GM13976 (cell line): ENCODE measurements at places on chromosomes 4 and X.

- DNase-seq, result no peak
Observed at GRCh38 chr4:123972031-123972430, 575.4 kb downstream of the SPRY1 start.

DNA sequence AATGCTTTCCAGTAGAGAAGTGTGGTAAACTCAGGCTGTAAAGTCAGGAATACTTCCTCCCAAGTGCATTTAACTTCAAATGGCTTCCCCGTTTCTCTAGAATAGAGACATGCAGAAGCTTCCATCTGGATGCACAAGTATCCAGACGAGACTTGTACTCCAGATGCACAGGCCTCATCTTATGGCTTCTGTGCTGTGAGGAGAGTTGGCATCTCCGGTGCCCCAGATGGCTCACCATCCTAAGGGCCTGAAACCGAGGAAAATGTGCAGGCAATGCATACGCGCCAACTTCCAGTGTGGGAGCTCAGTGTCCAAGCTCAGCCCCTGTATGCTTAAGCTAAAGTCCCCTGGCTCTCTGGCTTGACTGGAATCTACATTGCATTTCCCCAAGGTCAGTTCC, 184.0 kb upstream of the TBL1X start:
- no peak for DNase-seq

- no peak for DNase-seq
Observed at GRCh38 chr4:15495621-15496020, 25.9 kb downstream of the CC2D2A start.

DNA sequence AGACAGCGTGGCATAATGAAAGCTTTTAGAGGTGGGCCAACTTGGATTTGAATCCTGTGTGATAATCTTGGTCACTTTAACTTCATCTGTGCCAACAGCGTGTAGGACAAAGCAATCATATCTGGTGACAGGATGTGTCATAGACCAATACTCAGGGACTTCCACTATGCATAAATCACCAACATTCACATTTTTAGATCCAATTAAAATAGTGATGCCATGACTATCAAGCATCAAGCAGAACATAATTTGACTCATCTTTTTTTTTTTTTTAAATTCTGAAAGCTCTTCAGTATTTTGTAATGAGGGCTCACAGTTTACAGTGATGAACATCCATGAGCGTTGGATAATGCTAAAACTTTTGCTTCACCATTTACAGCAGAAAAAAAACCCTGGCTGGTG, 27.3 kb upstream of the RAPGEF2 start:
- DNase-seq, result no peak

DNA sequence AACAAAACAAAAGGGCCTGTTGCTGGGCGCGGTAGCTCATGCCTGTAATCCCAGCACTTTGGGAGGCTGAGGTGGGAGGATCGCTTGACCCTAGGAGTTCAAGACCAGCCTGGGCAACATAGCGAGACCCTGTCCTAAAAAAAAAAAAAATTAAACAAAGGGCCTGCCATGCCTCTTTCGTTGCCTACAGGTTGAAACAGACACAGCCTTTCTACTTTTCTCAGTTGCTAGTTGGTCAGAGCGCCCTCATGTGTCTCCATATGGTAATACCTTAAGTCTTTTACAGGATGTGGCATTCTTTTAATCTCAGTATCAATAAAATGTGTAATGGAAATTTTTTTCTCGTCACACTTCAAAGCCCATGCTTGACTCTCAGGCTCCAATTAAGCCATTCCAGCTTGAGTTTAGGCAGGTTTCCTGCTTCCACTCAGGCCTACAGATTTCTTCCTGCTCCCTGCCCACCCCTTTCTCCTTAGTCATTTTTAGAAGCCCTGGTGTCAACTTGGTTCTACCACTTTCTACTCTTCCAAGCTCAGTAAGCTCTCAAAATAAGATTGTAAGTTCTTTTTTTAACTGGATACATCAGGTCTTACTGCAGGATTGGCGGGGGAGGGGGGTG, 4.6 kb upstream of the SOWAHD start:
- DNase-seq, result peak; percentile 48

DNA sequence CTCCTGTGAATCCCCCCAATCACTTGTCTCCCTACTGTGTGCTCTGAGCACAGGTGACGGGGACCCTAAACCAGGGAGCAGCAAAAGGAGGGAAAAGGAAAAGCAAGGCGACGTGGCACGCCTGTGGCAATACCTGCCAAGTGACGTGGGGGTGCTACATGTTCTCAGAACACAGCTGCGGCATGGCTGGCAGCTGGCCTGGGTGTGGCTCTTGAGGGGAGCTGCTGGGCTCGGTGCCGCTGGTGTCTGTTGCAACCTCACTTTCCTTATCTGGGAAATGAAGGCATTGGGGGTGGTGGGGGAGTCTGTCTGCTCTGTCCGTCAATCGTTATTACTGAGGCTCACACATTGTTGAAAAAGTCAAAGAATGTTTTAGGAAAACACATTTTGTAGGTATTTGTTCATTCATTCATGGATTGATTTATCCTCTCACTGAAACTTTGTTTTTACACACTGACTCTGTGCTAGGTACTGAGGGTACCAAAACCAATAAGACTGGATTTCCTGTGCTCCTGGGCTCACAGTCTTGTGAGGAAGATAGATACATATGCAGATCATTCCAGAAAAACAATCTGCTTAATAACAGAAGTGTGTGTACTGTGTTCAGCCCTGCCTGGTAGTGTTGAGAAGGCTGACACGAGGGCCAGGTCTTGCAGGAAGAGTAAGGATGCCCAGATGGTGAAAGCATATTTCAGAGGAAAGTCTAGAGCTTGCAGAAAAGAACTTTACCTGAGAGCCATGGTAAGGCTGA, 217.6 kb downstream of the PTTG2 start:
- DNase-seq, result no peak

GRCh38 chr4:148854203-148854602, 412.0 kb upstream of the NR3C2 start:
- no peak for DNase-seq

DNA sequence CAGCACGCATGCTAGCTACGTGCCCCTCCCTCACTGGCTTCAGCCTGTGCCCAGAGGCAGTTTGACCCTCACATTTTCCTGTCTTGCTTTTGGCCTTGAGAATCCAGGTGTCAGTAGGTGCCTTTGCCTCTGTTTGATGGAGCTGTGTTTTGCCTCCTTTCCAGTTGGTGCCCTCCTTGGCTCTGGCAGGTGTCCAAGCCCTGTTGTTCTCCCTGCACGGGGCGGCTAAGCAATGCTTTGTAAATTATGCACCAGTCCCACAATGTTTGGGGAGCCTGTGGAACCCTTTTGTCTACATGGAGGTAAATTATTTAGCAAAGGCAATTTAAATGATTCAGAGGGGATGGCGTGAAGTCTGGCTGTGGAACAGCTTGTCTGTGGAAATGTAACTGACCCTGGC, 202.9 kb upstream of the BOD1L1 start:
- DNase-seq, result no peak

GRCh38 chr4:188450571-188450970, 311.3 kb downstream of the TRIML1 start:
- no peak for DNase-seq

DNA sequence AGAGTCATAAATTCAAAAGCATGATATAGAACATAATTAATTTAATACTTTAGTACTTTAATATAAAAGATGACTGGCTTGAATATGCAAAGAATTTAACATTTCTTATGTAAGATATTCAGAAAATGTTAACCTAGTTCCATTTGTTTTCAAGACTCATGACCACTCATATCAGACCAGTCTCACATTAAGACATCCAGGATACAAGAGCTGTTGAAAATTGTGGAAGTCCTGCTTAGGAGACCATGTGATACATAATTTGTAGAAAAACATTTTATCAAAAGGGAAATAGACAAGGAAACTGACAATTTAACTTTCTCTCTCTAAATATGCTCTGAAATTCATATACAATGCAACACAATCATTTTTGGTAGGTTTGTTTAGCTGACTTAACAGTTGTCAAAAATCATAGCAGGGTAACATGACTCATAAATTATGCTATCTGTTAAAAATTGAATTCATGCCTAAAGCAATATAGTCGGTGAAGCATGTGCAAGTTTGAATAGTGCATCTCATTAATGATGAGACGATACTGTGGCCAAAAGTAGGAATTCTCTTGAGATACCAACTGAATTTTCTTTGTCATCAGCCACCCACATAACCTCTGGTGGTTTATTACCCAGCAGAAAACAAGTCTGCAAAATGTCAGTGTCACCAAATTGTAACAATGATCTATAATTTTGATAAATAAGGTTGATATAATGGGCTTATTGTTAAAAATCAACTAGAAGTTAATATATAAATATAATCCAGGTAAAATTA, 211.4 kb downstream of the GASK1B start:
- DNase-seq, result no peak

DNA sequence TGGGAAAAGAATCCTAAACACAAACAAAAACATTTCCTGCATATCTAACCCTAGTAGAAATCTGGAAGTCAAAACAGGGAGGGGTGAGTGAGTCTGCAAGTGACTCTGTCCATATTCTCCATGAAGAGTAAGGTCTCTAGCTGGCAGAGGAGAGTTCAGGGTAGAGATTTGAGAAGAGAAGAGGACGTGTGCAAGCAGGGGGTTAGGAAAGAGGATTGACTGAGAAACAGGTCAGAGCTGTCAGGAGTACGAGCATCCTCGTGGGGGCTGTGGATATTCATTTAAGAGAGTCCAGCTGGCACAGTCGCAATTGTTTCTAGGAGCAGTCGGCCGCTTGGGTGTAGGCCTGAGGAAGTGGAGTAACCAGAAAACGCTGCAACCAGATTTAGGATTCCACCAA, 27.9 kb downstream of the PROM1 start:
- DNase-seq, result no peak

DNA sequence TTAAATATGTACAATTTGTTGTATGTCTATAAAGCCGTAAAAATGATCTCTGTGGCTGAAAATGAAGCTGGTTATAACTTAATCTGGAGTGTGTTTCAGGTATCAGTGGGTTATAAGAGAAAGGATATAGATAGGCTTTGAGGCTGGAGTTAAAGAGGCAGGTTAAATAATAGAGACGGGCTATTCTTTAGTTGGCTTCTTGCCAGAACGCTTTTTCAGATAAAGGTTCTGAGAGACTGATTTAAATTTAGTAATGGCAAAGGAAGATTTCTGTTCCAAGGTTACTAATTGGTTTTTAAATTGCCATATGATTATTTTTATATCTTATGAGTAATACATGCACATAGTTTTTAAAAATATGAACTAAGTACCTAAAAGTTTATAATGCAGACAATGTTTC, 117.4 kb downstream of the AWAT2 start:
- DNase-seq, result no peak

GRCh38 chr4:26126143-26126718, 194.6 kb upstream of the RBPJ start:
- no peak for DNase-seq

DNA sequence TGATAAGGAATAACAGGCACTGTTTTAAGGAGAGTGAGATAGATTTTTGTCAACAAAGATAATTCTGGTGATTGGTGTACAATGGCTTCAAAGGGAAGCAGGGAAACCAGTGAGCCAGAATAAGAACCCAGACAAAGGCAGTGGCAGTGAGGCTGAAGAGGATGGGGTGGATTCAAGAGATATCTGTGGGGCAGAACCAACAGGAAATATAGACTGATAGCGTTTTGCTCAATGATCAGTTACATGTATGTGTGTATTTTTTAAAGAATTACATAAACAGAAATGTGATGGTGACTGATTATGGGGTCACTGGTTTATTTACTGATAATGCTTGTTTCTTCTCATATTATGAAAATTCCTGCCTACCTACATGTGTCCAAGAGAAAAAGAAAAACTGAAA, 66.4 kb downstream of the AMMECR1 start:
- no peak for DNase-seq

- no peak for DNase-seq
Observed at GRCh38 chr4:48329976-48330375, 11.4 kb upstream of the SLAIN2 start.

DNA sequence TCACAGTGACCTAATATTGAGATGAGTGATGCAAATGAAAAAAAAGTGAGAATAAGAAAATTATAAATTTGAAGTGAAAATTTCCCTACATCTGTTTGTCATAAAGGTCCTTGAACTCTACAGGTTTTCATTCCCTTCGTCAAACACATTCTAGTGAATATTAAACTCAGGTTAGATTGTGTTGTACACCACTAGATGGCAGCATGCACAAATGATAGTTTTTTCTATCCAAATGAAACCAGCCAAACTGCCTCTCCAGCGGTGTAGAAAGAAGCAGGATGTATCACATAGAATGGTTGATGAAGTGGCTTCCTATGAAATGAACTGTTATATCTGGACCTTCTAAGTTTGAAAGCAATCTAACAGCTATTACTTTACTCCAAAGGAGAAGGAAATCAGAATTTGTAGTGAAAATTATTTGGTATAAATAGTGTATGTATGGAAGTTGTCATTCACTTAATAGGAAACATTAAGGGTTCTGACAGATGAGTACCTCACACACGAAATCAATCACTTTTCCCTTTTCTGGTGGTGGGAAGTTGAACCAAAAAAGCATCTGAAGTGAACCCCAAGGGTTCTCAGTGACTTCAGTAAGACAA, 382.7 kb downstream of the UNC5C start:
- DNase-seq, result peak; percentile 44

- DNase-seq, result peak; percentile 54
Observed at GRCh38 chr4:15149839-15150592, 147.7 kb downstream of the CPEB2 start.

DNA sequence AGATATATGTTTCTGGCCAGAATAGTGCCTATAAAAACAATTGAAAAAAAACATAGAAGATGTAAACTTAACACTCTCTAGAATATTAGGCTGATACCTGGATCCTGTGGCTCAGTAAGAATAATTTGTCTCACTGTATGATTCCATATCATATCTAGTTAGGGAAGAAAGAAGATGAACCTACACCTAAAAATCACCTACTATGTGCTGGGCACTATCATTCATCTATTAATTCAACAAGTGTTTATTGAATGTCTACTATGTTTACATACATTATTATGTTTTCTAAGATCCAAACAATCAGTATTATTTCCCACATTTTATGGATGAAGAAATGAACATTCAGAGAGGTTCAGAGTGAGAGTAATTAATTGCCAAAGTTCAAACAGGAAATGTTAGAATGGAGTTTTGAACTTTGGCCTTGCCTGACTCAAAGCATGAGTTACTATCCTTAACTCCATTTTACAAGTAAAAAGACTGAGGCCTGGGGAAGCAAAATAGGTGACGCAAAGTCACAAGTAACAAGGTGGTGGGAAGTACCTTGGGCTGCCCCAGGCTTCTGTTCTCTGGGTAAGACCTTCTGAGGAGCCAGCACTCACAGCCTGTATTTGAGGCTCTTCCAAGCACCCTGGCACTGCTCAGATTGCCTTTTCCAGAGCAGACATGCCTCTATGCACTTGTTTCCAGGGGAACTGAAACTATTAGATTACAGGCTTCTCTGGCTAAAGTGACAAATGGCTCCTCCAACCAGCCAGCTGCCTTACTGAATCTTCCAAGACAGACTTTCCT, 111.1 kb upstream of the ACSL4 start:
- DNase-seq, result peak; percentile 19

- no peak for DNase-seq
Observed at GRCh38 chr4:150302553-150302952, 224.3 kb downstream of the DCLK2 start.

DNA sequence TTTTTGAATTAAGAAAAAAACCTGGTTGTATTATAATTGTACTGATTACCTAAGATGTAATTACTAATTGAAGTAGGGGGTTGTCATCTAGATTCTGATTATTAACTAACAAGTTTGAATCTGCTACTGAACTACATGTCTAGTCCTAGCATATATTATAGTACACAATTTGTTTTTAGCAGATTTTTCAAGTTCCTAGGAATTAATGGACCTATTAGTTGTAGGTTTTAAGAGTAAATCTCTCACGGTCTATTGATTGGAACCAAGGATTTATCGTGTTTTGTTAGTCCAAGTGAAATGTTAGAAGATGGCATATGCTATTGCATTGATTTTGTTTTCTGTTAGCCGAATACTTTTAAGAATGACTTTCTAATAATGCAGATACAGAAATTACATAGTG, 20.8 kb downstream of the PTPN13 start:
- DNase-seq, result no peak
